ENCODE measurements at places on chromosomes 11 and 22. TPM values are rescaled to one million over a fixed set of nuclear protein-coding genes. Genes with fewer than 3 reads are reported as not detected.

The EED gene
- 18.6 TPM for total RNA-seq

The P2RX6 gene
- total RNA-seq, result 10.0 TPM

The CHRM1 gene
- total RNA-seq, result 1.3 TPM

The KCTD14 gene
- total RNA-seq, result 12.8 TPM

DNA sequence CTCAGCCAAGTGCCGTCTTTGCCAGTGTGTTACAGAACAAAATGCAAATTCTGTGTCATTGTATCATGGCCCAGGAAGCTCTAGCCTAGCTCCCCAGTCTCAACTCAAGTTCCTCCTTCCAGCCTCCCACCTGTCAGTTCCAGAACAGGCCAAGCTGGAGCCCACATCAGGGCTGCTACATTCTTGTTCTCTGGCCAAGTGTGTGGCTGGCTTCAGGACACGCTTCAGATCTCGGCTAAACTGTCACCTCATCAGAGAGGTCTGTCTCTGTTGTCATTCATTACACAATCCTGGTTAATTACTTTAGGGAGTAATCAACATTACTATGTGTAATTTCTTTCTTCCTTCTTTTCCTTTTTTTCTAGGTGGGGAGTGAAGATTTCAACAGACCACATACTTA is 347.0 kb upstream of the SYN3 start:
- no peak for DNase-seq

GRCh38 chr11:115910379-115910778 is 406.2 kb upstream of the CADM1 start:
- DNase-seq, result no peak

GRCh38 chr11:57675176-57675941 is 7.4 kb downstream of the ZDHHC5 start:
- DNase-seq, result no peak

DNA sequence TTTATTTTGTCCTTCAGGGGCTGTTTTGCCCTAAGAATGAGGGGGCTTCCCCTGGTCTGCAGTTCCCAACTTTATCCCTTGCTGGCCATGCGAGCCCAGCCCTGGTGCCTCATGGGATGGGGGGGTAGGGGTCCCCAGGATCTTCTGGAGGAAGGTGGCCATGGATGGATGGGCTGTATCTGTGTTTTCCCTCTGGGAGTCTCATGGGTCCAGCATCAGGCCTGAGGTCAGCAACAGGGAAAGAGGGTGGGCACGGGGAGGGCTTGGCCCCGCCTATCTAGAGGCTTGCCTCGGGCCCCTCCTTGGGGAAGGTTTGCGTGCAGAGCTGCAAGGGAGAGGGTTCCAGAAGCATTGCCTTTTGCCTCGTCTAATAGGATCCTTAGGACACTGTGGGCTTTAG is 10.8 kb upstream of the ADORA2A start:
- DNase-seq, result no peak

DNA sequence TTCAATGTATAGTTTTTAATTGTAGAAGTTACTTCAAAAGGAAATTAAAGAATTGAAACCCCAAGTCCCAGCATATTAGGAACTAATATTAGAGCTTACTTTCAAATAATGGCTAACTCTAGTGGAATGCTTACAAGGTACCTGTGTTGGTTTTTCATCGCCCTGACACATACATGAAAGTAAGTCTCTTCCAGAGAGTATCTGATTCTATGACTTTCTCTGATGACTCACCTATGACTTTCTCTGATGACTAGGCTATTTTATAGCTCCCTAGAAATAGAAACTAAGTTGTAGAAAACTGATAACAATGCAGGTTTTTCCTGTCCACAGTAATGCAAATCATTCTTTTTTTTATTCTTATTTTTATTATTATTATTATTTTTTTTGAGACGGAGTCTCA is 33.6 kb upstream of the MMP7 start:
- no peak for DNase-seq

DNA sequence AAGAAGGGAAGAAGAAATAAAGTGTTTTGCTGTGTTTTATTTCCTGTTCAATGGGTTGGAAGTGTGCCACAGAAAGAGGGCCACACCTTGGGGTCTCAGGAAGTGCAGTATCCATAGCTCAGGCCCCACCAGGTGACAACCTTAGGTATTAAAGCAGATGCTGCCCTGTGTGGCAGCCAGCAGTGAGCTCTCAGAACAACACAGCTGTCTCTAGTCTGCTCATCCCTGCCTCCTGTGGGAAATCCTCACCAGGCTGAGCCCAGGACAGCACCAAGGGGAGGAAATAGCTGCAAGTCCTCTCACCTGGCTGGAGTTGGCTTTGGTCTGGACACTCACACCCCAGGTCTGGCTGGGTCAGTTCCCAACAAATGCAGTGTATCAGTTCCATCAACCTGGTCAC is 25.1 kb downstream of the ARL14EP start:
- no peak for DNase-seq

Measured in MG63 (cell line).